AG09309 (cell line): ENCODE measurements at places on chromosomes 3 and 15.
A peak's percentile ranks its signal among the peaks of the same experiment; 100 is the strongest.

- DNase-seq = peak; percentile 59
Observed at GRCh38 chr15:38886315-38887163, 321.9 kb upstream of the RASGRP1 start.

GRCh38 chr3:121111914-121112612, 204.1 kb downstream of the STXBP5L start:
- DNase-seq = no peak

- DNase-seq = no peak
Observed at GRCh38 chr3:189237526-189237925, 65.8 kb downstream of the TPRG1 start.

DNA sequence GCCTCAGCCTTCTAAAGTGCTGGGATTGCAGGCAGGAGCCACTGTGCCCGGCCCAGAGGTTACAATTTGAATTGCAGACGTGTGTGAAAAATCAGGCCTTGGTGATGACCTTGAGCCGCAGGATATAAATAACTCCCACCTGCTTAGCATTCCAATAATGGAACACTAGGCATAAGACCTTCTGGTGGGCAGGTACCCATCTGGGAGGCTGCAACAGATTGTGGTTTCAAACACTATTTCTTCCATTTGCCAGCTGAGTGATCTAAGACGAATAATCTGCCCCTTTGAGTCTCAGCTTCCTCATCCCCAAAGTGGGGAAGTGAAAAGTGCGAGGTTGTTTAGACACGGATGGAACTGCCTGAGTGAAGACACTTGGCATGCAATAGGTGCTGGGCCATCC, 47.7 kb upstream of the HERC1 start:
- no peak for DNase-seq
